ENCODE measurements at places on chromosomes 6 and 20.

DNA sequence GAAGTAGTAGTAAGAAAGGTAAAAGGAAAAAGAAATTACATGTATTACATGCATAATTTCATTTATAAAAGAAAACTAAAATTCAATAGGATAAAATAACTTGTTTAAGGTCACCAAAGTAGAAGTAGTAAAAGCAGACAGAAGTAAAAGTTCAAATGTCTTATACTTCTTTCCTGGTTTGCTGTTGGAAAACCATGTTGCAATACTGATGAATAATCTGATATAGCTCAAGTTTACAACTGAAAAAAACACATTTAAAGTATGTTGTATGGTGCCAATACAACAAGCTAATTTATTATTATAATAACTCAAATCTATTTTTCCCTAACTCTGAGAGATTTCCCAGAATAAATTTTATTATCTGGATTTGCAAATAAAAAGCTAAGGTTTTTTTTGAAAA is 78.3 kb downstream of the PHIP start:
- DNase-seq: no peak

DNA sequence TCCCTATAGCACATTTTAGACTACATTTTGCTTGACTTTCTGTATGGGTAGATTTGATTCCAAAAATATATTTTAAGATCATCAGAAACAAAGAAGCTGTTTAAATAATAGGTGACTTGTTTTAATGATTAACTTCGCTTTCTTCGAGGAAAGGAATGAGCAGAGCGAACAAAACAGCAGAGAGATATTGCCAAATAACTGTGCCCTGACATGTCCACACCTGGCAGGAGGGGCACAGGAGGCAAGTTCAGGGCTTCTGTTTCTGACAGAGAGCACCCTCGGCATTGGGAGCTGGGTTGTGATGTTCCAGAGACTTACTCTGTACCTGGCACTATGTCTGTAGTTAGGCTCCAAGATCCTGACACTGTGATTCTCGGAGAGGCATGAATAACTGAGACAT is 155.7 kb upstream of the SASH1 start:
- DNase-seq: no peak

- DNase-seq: no peak
These were observed 538.5 kb upstream of the JAG1 start for GRCh38 chr20:11212272-11212671.

GRCh38 chr6:136149311-136149710 is 100.8 kb downstream of the MTFR2 start:
- DNase-seq: no peak

DNA sequence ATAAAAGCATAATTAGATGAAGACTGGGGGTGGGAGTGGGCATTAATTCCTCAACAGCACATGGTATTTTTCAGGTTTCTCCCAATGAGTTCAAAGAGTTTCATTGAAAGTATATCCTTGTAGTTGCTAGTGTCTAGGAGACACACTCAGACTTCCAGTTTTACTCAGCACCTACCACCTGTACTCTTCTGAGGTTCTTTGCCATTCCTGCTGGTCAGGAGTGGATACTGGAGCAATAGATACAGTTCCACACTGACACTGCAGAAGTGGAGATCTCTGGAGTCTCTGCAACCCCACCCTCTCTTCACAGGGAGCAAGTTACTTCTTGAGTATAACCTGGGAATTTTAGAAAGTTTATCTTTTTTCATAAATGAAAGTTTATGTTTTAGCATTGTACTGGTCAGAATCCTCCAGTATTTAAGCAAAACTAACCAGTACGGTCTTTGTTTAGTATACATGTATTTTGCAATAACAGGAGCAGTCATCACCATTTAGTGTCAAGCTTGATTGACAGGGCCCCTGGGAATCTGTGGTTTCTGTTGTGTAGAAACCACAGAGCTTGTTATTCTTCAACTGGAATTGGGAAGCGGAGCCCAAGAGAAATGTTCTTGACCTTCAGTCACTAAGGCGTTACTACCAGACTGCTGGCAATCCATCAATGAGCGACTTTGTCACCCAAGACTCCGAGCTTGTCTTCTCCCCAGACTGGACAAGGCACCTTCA is 148.1 kb downstream of the ZDHHC14 start:
- DNase-seq: no peak

GRCh38 chr6:45946352-45946751 is 69.3 kb downstream of the CLIC5 start:
- no peak for DNase-seq

DNA sequence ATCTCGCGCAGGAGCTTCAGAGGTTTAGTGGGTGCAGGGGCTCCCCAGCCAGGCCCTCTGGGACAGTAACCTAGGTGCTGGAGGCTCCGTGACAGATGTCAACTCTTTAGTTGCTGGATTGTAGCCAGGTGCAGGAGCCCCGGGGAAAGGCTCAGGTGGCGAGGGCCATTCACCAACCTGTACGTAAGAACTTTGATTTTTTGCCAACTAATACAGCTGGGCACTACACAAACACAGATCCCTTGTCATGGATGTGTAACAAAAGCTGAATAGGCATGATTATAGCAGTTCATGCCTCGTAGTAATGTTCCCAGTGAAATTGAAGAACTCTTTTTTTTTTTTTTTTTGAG is 82.6 kb downstream of the CDC5L start:
- no peak for DNase-seq

DNA sequence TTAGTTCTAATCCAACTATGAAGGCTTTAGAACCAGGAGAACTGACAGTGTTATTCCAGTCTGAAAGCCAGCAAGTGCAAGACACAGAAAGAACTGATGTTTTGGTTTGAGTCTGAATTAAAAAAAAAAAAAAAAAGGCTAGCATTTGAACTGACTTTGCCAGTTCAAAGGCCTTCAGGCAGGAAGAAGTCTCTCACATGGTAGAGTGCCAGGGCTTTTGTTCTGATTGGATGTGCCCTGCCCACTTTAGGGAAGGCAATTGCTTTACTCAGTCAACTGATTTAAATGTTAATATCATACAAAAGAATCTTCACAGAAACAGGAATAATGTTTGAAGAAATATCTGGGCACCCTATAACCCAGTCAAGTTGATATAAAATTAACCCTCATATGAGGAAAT is 212.2 kb downstream of the HIVEP2 start:
- DNase-seq: no peak

DNA sequence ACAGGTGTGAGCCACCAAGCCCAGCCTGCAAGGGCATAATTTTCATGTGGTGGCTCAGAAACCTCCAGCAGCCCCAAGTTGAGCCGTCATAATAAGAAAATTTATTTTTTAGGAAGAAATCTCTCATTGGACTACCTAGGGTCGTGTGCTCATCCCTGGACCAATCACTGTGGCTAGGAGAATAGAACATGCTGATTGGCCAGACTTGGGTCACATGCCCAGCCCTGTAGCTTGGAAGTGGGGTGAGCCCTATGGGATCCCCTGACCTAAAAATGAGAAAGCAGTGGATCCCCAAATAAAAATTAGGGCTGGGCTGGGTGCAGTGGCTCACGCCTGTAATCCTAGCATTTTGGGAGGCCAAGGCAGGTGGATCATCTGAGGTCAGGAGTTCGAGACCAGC is 155.3 kb downstream of the ZNF217 start:
- DNase-seq: no peak

DNA sequence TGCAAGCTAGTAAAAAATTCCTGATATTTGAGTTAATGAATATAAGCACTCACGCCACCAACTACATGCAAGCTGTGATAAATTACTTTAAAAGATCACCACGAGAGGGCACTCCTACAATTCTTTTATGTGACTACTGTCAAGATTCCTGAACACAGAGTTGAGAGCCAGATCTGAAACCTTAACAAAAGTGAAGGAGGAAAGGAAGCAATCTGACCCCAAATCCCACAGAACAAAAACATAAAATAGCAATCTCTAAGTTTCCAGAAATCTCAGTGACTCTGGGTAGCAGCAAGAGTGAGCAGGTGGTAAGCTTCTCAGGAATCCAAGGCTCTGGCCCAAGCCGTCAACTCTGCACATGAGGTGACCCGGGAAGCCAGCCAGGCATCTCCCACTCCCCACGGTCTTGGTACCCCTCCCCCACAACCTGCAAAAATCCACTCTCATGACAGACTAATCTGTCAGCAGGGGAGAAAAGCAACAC is 55.1 kb downstream of the STAU1 start:
- no peak for DNase-seq

- DNase-seq: no peak
These were observed 46.1 kb downstream of the RALGAPA2 start for GRCh38 chr20:20666359-20666758.

GRCh38 chr6:111952821-111953540 is 79.7 kb upstream of the FYN start:
- DNase-seq: no peak

DNA sequence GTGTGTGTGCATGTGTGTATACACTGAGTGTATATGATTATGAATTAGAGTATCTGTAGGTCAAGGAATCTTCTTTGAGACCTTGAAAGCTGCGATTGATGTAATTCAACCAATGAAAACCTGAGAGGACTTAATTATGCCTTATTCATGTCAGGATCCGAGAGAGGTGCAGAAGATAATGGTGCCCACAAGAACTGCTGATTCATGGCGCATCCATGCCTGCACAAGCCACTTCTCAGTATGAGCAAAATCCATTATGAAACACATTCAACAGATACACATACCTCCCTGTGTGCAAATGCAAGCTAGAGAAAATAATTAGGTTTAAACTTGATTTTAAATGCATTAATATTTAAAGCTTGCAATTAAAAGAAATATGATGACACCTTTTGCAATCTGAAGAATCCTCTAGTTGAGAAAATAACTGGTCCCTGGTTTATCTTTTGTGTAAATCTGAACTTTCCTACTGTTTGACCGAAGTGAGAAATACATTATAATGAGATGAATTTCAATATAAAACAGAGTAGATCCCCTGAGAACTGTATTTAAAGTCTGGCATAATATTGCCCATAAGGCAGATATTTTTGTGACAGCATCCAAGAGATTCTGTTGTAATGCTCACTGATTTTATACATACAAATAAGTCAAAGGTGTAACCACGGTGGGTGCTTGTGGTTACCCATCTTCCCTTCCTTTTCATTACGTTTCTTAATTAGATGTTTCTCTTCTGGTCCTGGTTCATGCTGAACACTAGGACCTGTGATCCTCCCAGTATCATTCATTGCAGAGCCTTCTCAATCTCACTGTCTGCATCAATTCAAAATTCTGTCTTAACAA is 45.6 kb downstream of the LY86 start:
- DNase-seq: no peak

DNA sequence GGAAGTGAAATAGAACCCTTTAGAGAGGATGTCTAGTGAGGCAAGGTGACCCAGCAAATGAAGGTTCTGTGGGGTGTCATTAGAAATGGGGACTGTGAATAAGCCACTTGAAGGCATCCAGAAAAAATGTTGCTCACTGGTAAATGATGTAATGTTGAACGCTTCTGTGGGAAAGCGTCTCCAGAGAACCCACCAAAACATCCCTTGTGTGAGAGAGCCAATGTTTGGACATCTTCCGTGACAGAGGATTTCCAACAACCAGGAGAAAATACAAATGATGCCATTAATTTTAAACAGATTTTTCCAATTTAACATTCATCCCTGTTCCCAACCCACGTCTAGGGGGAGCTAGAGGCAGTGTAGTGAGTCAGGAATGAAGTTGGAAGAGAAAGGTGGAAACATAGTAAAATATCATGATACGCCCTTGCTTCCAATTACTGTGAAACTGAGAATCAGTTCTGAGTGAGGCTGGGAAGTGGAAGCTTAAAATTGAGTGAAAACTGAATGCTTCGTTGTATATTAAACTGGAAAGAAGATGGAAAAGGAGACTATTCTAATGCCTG is 584.2 kb downstream of the CD109 start:
- no peak for DNase-seq

GRCh38 chr6:89894169-89894568 is at the start of gene GJA10:
GJA10 (plus strand) TSS chr6:89894469; CDS start chr6:89894469, 0 bp downstream.
- DNase-seq: no peak

GRCh38 chr6:28383235-28384142 is 16.1 kb downstream of the ZSCAN12 start:
- DNase-seq: peak; percentile 94

DNA sequence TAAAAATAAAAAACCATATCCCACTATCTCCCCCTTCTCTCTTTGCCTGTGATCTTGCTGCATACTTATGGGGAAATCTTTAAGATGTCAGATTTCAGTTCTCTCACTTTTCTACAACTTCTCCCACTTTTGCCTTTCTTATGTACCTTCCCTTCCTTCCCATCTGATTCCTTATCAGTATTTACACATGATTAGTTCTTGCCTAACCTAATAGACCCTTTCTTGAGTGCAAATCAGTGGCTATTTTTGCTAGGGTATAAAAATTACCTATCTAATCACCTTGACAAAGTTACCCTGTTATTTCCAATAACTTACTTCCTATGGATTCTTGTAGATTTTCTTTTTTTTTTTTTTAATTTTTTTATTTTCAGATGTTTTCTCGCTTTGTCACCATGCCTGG is 75.7 kb downstream of the PTPRA start:
- DNase-seq: no peak

- DNase-seq: no peak
These were observed 19.5 kb downstream of the TFEB start for GRCh38 chr6:41715795-41716515.

GRCh38 chr20:24403406-24403805 is 66.0 kb upstream of the SYNDIG1 start:
- no peak for DNase-seq

GRCh38 chr6:150751296-150751695 is 114.2 kb upstream of the MTHFD1L start:
- no peak for DNase-seq

DNA sequence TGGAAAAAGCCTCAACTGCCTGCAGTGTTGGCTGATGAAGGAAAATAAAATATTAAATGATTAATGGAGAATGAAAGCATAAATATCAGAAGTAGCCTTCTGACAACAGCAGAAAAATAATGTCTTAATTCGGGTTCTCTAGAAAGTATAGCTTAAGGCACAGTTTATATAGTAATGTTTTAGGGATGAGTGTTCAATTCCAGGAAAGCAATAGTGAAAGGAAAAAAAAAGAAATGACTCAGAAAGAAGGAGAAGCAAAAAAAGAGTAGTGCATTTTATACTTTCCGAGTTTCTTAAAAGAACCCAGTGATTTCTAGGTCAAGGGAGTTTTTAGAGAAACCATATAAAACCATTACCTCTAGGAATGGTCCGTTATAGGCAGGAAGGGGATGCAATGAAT is 137.3 kb downstream of the HTR1B start:
- DNase-seq: no peak
